ENCODE measurements at places on chromosomes 3 and 15. TPM values are rescaled to one million over a fixed set of nuclear protein-coding genes. Genes with fewer than 3 reads are reported as not detected.

Gene TLR9
- total RNA-seq: under 0.01 TPM

Gene SLC2A2
- total RNA-seq: not detected

Gene PLSCR4
- 20.3 TPM for total RNA-seq

Gene POPDC2
- total RNA-seq: 0.15 TPM

Gene TMEM207
- not detected for total RNA-seq

Gene CYP8B1
- not detected for total RNA-seq

Gene SOX14
- total RNA-seq: not detected

Gene MORC1
- not detected for total RNA-seq

Gene PEX11A
- 11.4 TPM for total RNA-seq

Gene UBE2E2
- 51.8 TPM for total RNA-seq

Gene CGNL1
- total RNA-seq: 0.29 TPM

Gene SLC28A2
- total RNA-seq: not detected

Measured in smooth muscle cell of trachea (primary cell).